ENCODE measurements at places on chromosomes 5 and 9.

GRCh38 chr9:69190086-69190862 lies 16.2 kb downstream of the TJP2 start:
- DNase-seq, result no peak

GRCh38 chr9:93185266-93186214 lies 1.6 kb downstream of the WNK2 start:
- no peak for DNase-seq

GRCh38 chr5:38393636-38394035 lies 135.3 kb downstream of the EGFLAM start:
- DNase-seq, result no peak

GRCh38 chr9:38382141-38382540 lies 10.4 kb upstream of the ALDH1B1 start:
- DNase-seq, result no peak

DNA sequence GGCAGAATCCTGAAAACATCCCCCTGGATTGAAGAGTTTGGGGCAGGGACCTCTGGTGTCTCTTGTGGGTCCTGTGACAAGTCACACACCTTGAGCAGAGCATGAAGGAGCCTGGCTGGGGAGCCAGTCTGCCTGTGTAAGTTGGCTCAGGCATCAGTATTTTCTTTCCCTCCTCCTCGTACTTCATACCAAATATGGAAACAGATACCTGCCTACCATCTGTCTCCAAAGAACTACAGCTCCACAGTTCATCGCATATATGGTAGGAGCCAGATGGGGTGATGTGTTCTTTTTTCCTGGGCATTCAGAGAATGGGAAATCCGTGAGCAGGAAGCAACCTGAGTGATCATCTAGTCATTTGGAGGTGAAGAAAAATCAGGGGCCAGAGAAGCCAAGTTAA lies 177.3 kb upstream of the RAD23B start:
- no peak for DNase-seq

- peak; percentile 1 for DNase-seq
These were observed 9.5 kb downstream of the LPCAT1 start for GRCh38 chr5:1514027-1514818.

GRCh38 chr5:160029004-160029403 lies 20.1 kb downstream of the TTC1 start:
- no peak for DNase-seq

DNA sequence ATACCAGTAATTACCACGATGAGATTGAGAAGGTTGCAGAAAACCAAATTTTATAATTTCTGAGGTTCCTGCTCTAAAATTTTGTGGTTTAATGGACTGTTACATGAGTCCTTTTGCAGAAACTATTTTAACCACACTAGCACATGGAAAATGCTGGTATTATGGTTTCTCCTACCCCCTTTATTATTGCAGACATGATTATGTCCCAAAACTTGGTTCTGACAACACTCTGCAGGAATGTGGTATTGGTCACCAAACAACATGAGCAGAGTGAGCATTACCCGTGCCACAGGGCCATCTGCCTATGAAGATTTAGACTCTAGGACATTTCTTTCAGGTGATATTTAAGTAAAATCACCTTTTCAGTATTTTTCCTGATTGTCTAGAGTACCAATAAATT lies 2.8 kb upstream of the ECM2 start:
- no peak for DNase-seq

DNA sequence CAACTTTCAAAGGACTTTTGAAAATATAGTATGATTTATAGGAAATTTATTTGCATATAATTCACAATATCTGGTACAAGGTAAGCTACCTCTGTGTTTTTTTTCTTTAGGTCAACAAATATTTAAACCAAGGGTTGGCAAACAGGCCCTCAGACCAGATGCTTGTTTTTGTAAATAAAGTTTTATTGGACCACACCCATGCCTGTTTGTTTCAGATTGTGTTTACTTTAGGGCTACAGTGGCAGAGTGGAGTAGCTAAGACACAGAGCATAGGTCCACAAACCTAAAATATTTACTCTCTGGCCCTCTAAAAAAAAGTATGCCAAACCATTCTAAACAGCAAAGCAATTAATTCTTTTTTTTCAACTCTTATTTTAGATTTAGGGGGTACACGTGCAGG lies 119.7 kb upstream of the CCDC152 start:
- DNase-seq, result no peak

- DNase-seq, result no peak
These were observed 57.5 kb upstream of the S1PR3 start for GRCh38 chr9:88933607-88934379.

DNA sequence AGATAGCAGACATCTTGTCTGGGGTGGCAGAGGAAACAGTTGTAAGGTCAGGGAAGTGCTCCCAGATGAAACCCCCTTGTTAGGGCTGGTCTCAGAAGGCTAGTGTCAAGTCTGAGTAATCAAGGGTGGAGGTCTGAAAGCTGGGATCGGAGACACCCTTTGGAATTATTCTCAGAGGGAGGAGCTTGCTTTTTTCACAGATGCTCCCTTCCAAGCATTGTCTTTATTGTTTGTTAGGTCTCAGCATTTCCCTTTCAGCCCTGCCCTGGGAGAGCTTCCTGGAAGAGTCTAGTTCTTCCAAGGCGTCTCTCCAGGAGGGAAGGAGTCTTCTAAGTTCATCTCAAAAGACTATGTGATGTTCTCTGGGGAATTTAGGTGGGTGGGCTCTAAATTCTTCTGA lies 3.2 kb downstream of the TEK start:
- DNase-seq, result no peak

DNA sequence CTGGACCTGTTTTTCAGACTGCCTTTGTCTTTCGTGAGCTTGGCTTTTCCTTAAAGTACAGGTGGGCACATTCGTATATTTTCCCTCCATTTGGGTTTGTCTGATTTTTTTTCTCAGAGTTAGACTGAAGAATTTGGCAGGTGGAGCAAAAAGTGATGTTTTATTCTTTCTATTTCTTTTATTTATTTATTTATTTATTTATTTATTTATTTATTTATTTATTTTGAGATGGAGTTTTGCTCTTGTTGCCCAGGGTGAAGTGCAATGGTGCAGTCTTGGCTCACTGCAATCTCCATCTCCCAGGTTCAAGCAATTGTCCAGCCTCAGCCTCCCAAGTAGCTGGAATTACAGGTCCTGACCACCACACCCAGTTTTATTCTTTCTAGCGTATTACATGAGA lies 1805.1 kb upstream of the WWC1 start:
- no peak for DNase-seq

DNA sequence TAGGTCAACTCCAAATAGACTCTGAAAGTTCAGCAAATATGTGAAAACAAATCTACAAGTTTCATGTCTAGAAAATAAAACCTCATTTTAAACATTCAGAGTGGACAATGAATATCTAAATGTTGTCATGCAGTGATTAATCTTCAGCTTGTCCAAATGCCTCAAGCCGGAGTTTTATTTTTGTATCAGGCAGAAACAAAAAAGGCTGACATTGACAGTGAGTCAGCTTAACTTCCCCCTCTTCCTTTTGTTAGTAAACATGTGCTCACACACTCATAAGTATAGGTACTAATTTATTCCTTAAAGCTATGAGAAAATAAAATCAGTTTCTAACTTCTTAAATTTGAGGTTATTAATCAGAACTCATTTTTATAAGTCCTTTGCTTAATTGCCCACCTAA lies 467.9 kb upstream of the DAB2 start:
- DNase-seq, result no peak

GRCh38 chr9:131402738-131403492 lies 9.0 kb downstream of the PRRC2B start:
- DNase-seq, result no peak

GRCh38 chr5:10745133-10745532 lies 15.9 kb downstream of the DAP start:
- no peak for DNase-seq

DNA sequence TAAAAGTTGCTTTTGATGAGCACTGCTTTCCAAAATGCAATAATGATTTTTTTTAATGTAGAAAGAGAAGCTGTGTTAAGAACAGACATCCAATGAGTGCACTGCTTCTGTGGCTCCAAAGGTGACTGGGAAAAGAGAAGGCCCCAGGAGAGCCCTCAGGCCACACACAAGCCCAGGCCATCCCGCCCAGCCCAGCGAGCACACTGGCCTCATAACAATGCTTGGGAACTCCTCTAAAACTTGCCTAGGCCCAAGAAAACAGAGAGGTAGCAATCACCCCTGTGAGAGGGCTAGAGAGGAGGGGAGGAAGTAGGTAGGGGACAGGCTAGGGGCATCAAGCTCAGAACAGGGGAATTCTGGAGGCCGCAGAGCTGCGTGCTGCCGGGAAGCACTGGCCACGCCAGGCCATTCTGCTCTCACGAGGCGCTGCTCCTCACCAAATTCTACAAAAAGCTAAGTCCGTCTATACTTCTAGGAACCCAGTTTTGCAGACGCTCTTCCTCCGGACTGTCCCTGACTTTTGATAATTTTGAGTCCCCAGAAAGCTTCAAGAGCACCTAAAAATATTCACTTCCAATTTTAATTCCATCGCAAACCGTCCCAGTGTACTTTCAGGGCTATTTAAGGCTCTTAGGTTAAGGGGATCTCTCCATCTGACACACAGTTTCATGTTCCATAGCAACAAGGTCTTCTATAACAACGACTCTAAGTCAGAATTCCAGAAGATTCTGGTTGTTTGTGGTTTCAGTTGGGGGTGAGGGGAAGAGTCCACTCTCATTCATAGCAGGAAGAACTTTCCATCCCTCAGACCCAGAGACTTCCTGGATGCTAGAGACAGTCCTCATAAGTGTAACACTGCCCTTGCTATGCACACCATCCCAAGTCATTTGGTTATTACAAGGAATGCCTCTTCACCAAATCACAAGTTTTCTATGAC lies 51.0 kb downstream of the HABP4 start:
- no peak for DNase-seq

- DNase-seq, result no peak
These were observed 46.2 kb downstream of the TENT4A start for GRCh38 chr5:6759401-6759800.

GRCh38 chr5:647311-647710 lies 35.2 kb downstream of the CEP72 start:
- no peak for DNase-seq

DNA sequence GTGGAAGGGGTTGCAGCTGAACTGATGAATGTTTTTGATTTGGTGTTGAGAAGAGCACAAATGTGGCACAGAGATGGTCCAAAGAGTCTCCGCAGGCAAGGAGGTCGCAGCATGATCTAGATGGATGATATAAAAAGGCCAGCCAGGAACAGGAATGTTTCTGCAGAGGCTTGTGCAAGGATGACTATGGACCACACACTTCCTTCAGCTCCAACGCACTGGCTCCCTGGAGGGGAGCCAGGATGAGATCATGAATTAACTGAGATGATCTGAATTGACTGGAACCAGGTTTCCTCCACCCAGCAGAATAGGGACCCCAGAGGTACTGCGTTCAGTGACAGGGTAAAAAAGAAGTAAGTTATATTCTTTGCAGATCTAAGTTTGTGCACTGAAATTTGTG lies 89.0 kb downstream of the ARSB start:
- DNase-seq, result no peak

DNA sequence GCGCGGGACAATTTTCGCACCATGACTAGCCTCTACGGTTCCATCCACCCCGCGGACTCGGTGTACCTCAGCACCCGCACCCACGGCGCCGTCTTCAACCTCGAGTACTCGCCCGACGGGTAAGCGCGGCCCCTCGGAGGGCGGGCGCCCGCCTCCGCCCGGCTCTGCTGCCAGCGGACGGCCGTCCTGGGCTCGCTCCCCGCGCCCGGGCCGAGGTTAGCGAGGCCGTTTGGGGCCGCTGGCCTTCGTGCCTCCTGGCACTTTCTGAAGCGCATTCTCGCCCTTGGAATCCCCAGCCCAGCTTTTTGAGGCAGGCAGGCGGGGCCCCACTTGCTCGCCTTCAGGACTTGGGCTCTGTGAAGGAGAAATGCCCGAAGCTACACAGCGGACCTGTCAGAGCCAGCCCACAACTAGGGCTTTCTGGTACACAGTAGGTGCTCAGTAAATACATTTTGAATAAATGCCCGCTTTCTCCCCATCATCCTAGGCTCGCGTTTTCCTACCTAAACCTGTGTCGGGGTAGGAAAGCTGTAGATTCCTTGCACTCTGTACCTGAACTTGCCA lies 772 bp downstream of the DCAF10 start:
- peak; percentile 47 for DNase-seq

DNA sequence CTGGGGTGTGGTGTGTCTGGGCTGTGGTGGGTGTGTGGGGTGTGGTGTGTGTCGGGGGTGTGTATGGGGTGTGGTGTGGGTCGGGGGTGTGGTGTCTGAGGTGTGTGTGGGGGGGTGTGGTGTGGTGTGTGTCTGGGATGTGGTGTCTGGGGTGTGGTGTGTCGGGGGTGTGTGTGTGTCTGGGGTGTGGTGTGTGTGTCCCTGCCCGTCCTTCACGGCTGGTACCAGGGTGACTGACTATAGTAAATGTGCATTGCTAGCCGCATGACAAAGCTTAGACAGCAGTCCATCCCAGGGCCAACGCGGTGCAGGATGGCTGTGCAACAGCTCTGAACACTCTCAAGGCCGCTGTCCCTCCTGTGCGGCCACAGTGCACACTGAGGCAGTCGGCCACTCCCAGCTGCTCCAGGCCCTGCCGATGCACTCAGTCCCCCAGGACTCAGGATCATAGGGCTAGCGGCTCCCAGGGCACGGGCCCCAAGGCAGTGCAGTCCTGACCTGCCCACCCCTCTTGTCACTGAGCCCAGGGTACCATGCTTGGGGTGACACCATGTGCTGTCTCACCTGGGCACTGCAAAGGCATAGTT lies 54.0 kb downstream of the SECISBP2 start:
- DNase-seq, result no peak
